Stimulated activated naive B cell treated with anti-CD40 and anti-IgM and Interleukin-4, amounts not matched to agents 10 μg/mL and 1 μg/mL and 100 μg/mL, for 72 hours (primary cell): ENCODE measurements at places on chromosomes 16 and 17.

- no peak for DNase-seq
These were observed 7.6 kb downstream of the MYO18A start for GRCh38 chr17:29172589-29172988.

DNA sequence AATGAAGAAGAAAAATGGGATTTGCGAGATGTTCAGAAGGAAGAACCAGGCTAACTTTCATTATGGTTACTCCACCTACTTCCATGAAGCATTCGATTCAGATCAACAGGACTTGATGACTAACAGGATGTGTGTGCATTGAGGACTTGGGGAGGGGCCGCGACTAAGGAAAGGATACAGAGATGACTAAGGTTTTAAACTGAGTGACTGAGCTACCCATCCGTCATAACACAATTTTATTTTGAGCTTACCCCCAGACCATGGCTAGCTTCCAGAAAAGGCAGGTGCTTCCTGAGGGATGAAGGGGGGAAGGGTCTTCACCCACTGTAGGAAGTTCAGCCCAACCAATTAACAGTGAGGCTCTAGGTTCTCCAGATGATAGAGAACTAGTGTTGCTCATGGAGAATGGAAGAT, 2.5 kb upstream of the CDYL2 start:
- no peak for DNase-seq

GRCh38 chr17:21351366-21352065, 24.6 kb upstream of the KCNJ12 start:
- DNase-seq = no peak

DNA sequence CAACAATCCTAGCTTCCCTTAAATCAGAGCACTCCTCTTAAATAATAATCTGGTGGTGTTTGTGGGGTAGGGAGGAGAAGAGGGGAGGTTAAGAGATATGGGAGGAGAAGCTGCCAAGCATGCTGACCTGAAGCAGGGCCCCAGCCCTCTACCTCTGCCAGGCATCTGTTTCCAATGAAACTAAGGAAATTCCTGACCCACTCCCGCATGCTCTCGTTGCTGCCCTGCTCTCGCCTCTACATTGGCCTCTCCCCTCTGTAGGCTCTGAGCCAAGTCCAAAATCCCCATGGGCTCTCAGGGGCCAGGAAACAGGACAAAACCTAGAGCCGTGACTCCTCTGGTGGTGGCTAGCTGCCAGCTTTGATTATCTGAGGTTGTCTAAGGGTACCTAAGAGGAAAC, 559.5 kb upstream of the CDH11 start:
- DNase-seq = no peak

DNA sequence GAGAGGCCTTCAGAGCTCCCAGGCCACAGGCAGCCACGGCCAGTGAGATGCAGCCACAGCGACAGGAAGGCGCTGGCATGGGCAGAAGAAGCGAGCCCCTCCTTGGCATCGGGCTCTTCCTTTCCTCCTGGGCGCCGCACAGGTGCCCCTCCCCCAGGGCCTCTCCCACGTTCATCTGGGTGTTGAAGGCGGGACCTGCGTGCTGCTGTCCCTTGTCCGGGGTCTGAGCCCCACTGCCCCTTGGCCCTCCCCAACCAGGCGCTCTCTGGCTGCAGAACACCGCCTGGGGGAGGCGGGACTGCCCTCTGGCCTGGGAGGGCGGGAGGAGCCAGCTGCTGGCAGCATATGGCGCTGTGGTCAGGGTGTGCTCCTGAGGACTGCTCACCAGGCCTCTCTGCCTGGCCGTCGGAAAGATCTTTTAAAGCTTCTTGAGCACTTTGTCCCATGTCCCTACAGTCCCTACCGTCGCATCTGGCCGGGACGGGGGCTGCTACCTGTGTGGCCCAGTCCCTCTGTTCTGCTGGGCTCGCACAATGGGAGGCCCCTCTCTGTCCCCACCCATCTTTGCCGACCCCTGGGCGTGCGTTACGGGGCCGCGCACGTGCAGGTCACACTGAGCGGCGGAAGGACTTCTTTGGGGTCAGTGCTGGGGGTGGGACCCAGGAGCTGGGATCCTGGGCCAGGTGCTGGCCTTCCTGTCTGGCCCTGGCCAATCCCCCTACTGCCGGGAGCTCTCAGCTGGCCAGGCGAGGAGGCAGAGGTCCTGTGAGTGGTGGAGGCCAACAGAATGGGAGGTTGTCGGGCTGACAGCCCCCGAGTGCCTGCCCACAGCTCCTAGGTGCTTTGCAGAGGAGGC, 1.7 kb downstream of the SLC25A10 start:
- DNase-seq = no peak

DNA sequence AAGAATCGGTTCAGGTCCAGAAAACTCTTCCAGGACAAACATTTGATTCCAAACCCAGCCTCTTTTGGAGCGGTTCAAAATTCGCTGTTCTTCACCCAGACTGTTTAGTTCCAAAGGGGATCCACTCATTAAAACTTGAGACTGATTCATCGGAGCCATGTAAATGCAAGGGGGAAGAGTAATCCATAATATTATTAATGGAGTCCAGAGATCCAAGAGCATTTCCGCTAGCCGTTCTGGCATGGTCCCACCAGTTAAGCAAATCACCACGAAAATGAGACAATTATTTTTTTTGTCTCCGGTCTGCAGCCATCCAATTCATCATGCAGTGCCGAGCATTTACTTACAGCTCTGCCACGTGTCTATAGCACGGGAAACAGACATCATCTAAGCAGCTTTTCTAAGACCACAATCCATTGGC, 15.1 kb downstream of the CDH8 start:
- DNase-seq = no peak

GRCh38 chr16:85522842-85523601, 90.1 kb upstream of the GSE1 start:
- DNase-seq = no peak

DNA sequence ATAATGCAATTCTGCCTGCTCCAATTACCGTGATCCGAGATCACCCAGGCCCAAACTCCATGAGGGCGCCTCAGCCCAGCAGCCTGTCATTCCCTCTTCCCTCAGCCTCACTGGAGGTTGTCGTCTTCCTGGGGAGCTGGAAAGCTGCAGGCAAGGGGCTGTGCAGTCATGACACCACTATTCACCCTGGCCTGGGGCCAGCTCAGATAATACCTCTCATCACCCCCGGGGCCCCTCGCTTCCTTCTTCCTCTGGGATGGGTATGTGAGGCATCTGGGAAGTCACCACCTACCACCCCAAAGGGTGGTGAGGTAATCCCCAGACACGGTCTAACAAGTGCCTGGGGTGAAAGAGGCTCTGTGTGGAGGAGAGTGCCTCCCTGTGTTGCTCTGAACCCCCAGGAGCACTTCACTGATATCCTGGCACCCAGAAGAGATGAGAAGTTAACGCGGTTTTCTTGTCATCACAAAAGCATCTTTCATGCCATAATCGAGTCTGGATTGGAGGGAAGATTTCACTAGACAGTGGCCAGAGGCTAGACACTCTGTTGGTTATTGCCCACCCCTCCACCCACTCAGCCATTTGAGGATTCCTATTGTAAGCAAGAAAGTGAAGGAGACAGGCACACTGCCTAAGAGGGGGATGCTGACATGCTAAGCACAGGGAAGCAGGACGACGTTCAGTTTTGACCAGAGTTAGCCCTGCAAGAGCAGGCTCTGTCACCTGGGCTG, 18.4 kb downstream of the CFAP20 start:
- no peak for DNase-seq

DNA sequence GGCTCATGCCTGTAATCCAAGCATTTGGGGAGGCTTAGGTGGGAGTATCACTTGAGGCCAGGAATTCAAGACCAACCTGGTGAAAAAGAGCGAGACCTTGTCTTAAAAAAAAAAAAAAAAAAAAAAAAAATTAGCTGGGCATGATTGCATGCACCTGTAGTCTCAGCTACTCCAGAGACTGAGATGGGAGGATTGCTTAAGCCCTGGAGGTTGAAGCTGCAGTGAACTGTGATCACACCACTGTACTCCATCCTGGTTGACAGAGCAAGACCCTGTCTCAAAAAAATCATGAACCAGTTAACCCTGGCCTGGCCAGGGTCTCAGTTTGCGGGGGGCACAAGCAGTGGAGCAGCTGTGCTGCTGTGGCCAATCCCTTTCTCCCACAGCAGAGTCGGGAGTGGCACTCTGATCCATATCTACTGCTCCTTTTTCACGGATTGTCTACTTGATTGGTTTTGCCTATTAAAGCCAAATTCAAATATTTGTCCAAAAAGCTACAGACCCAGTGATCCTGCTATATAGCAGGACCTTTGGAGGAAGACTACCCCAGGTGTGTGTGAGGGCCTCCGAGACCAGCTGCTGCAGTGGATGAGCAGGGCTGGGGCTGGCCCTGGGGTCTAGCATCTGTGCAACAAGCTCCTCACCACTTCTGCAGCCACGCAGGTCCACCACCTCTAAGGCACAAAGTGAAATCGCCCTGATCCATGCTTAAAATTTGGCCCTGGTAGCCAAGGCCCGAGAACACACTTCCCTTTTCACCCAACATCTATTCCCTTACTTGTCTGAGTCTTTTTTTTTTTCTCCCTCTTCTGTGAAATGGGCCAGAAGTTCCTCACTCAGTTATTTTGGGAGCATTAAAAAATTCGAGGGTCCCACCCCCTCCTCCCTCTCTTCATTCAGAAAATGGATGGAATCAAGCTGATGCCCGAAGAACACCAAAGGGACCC, 48.2 kb downstream of the LDHD start:
- DNase-seq = no peak

- DNase-seq = no peak
These were observed 12.1 kb upstream of the CBX8 start for GRCh38 chr17:79808763-79809529.

GRCh38 chr17:8382052-8382879, 727 bp downstream of the RPL26 start:
- no peak for DNase-seq

DNA sequence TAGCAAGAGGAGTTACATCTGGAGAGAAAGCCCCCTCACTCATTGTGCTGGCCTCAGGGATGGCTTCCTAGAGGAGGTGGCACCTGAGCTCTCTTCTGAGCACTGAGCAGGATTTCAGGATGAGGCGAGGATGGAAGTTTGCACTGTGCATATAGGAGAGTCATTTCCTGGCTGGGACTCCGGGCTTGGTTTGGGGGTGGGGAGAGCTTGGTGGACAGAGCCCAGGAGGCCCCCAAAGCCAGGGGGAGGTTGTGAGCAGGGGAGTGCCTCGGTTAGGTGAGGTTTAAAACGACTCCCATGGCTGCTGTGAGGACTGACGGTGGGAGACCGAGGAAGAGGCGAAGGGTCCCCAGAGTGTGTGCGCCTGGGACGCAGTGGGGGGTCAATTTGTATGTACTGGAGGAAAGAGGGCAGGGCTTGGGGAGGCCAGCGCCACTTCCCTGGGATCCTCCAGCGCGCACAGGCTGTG, 1.2 kb downstream of the CAMKK1 start:
- DNase-seq = no peak

- DNase-seq = no peak
These were observed 14.0 kb upstream of the RNF135 start for GRCh38 chr17:30956764-30957374.

DNA sequence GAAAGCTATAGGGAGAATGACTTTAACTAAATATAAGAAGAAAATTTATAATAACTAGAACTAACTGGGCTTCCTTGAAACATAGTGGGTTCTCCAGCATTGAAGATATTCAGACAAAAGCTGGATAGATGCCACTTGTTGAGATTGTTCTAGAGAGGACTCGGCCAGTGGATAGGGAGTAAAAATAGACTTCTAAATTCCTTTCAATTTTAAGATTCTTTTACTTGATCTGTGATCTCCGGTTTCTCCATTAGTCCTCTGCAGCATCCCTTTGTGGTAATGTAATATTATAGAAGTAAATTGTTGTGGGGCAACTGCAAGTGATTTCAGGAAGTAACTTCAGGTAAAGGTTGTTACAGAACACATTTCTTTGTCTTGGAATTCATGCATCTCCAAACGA, 10.3 kb upstream of the RARA start:
- DNase-seq = no peak

DNA sequence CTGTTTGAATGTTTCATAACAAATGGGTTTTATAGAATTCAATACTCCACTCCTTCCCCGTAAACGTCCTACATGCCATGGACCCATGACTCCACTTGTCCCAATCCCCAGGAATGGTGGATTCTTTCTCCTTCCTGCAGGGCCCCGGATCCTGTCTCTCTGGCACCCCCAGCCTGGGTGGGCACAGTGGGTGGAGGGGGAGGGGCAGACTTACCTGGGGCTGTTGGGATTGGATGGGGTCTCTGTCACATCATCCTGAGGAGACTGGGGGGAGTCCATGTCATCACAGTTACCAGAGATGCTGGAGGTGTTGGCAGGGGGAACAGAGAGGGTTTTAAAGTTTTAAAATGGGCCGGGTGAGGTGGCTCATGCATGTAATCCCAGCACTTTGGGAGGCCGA, 13.2 kb downstream of the TRPV3 start:
- DNase-seq = no peak

GRCh38 chr16:65406116-65406515, 284.3 kb upstream of the CDH11 start:
- DNase-seq = no peak

GRCh38 chr17:68610554-68610953, 9.4 kb upstream of the FAM20A start:
- DNase-seq = no peak

DNA sequence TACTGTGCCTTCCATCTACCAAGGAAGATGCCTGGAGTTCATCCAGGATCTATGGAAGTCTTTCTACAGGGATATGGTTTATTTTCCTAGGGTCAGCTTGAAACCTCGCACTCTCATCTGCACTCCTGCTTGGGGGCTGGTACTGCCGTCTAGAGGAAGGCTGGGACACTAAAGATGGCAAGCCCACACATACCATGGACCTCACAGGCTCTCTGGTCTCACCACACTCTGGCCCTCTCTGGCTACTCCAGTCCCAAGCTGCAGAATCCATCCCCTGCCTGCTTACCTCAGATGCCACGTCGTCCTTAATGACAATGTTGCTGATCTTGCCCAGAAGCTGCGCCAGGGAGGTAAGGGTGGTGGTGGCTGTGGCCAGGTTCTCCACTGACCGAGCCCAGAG, 2.1 kb upstream of the UNC119 start:
- no peak for DNase-seq

DNA sequence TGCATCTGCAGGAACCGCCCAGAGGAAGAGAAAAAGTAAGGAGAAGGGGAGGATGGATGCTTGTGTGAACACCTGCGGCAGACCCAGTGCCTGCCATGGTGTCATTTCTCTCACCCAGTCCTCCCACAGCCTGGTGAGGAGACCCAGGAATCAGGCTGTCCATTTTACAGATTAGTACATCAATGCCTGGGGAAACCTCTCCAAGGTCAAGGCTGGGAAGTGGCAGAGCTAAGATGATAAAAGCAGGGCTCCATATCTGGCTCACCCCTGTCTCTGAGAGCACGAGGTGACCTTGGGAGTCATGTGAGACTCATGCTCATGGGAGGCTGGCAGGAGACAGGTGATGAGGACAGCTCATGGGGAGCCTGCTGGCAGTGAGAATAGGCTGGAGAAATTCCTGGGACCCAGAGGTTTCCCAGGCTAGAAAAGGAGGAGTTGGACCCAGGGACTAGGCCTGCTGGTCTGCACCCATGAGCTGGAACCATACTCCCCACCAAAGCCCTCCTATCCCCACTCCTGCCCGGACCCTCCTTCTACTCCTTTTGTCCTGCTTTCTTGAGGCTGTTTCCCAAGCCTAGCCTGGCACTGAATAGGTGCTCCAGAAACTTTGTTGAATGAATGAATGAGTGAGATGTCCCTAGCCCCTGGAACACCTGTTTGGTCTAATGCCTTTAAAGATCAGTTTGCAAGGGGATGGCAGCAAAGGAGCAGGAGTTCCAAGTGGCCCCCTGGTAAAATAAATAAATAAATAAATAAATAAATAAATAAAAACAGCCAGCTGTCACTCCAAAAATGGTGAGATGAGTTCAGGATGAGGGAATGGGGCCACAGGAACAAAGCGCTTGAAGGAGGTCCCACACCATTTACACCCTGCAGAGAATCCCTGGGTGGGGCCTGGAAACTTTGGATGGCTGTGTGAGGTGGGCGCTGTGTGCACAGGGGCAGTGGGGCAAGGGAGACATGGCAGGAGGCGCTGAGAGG, 1.6 kb downstream of the ZNF629 start:
- DNase-seq = no peak
